ENCODE measurements at places on chromosomes 13 and 19. TPM values are rescaled to one million over a fixed set of nuclear protein-coding genes. Genes with fewer than 3 reads are reported as not detected.
A peak's percentile ranks its signal among the peaks of the same experiment; 100 is the strongest.

GRCh38 chr19:5948752-5949564 lies 29.0 kb downstream of the RANBP3 start:
- H3K27ac ChIP-seq, result no peak overlapping the region
- no peak for DNase-seq
- H3K27me3 ChIP-seq, result no peaks in the 10 kb centered on the region
- H3K36me3 ChIP-seq, result peaks cover 25% of the 10 kb centered on the region

KLK3 gene
- total RNA-seq, result not detected

DNA sequence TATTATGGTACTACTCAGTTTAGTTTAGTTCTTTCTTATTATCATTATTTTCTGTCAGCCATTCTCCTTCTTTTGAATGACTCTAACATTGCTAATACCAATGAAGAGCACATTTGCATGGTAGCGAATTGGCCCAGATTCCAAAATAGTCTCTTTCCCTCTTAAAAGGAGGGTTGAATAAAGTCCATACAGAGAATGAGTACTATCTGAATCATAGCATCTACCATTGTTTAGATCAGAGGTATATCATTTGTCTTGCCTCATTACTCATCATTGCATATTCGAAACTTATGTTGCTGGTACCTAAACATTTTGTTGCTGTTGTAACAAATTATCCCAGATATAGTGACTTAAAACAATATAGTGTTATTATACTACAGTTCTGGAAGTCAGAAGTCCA lies 1235.3 kb upstream of the ATXN8OS start:
- peak; percentile 68 for DNase-seq
- no peak overlapping the region for H3K4me3 ChIP-seq
- H3K4me1 ChIP-seq, result peaks cover 5% of the 10 kb centered on the region
- H3K27ac ChIP-seq, result peak overlapping the region; percentile 44

C1QTNF9B gene
- 0.23 TPM for total RNA-seq

ZNF566 gene
- total RNA-seq, result 7.8 TPM

DNA sequence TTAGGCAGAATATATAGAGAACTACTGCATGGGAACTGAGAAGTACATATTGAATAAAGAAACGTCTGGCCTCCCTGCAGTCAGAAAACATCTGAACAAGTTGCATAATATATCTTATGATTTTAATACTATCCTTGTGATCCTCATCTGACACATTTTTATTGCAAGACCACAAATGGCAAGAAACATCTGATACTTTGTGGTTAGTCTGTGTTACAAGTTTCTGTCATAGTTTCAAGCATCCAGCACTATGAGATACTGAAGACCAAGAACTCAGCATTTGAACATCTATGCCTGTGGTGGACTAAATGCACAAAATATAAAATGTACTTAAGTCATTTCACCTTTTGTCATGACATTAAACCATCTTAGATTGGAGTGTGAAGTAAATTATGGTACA lies 1175.8 kb upstream of the MIR17HG start:
- no peaks in the 10 kb centered on the region for H3K4me1 ChIP-seq

- no peak overlapping the region for H3K4me3 ChIP-seq
- no peaks in the 10 kb centered on the region for H3K36me3 ChIP-seq
- peak overlapping the region; percentile 3 for H3K27ac ChIP-seq
Observed at GRCh38 chr13:109816112-109816807, 29.9 kb upstream of the IRS2 start.

DNA sequence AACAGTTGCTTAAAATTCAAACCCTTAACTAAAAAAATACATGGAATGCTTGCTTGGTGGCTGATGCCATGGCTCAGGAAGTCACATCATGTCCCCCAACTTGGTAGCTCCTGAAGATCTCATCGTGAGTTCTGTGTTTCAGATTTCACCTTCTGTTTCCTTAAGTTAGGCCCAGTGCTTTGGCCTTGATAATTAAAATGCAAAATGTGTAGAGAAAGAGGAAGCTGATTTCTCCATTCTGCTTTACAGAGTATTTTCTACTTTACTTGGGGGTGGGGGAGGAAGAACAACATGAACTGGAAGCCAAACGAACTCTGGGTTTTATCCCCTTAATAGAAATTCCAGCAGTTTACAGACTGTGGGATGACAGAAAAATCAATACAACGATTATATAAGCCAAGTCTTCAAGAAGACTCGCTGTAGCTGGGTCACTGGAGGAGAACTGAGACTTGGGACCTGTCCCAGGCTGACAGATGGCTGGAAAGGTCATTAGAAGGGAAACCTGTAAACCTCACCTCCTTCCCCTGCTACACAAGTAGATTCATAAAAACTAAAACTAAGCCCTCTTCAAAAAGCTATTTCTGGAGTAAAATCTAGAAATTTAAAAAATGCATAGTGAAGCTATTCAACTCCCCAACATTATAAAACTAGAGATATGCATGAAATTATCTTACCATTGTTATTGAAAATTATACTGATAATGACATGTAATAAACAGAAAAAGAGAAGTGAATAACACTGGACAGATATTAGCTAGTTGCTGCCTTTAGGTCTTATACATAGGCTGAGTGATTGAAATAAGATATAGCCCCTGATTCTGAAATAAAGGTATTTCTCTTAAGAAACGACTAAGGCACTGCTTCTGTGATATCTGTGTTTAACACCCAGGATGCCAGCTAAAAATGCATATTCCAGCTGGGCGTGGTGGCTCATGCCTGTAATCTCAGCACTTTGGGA lies 22.1 kb upstream of the GGACT start:
- no peak overlapping the region for H3K27ac ChIP-seq
- no peaks in the 10 kb centered on the region for H3K4me1 ChIP-seq
- no peaks in the 10 kb centered on the region for H3K36me3 ChIP-seq
- H3K4me3 ChIP-seq, result no peak overlapping the region

DNA sequence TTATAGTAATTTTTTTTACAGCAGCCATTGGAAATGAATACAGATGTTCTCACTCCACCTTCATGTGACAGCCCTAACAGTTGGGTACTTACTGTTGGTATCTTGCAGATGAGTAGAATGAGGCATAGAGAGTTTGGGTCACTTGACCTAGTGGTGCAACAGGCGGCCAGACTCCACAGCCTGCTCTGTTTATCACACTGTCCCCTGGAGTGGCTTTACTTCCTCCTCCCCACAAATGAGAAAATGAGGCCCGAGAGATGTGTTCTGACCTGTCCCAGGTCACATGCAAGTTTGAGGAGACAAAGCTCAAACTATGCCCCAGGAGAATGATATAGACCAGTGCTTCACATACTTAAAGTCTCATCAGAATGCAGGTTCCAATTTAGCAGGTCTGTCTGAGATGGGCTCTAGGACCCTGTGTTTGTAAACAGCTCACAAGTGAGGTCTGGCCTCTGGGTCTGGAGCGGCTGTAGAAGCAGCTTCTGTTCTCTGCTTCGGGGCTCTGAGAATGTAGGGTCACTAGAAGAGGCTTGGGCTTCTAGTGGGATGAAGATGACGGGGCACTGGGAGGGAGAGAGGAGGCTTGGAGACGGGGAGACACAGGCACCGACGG lies 37.4 kb upstream of the RCBTB2 start:
- H3K36me3 ChIP-seq, result no peaks in the 10 kb centered on the region
- H3K27ac ChIP-seq, result no peak overlapping the region
- no peaks in the 10 kb centered on the region for H3K4me1 ChIP-seq
- H3K27me3 ChIP-seq, result no peaks in the 10 kb centered on the region
- H3K4me3 ChIP-seq, result no peak overlapping the region

HIF3A gene
- not detected for total RNA-seq

UNC13A gene
- not detected for total RNA-seq

ASPDH gene
- not detected for total RNA-seq

SAE1 gene
- 99.7 TPM for total RNA-seq
